Activated CD4-positive, alpha-beta T cell treated with anti-CD3 and anti-CD28 coated beads for 4 hours (primary cell): ENCODE measurements at places on chromosomes 1 and 21.

GRCh38 chr1:87017998-87018672, 103.7 kb downstream of the HS2ST1 start:
- no peak for DNase-seq

DNA sequence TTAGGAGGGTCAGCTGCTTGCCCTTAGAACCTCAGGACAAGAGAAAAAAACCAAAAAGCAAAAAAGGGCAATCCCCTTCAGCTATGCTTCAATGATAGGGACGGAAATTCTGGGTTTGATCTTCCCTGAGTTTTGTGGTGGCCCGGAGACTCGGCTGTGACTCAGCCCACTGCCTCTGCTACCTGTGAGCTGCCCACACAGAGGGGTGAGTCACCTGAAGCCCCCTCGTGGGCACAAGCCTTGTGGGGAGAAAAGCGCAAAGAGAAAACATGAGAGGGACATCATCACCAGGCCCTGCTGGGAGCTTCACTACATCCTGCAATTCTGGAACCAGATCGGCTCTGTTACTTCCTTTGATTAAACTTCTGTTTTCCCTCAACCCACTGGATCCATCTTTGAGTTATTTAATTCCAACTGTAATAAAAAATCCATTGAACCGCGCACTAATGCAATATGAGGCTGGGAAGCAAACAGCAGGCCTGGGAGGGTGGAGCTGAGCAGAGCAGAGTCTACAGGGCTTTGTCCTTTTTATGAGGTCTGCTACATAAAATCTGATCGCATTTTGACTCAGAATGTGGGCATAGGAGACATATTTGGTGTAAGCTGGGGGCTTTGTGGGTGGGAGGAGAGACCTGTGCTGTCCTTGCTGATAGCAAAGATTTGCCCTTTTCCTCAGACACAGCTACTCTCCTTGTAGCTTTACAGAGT, 58.7 kb upstream of the STUM start:
- DNase-seq = no peak

- DNase-seq = peak; percentile 18
Measured at GRCh38 chr1:117346206-117346928, 20.9 kb upstream of the MAN1A2 start.

GRCh38 chr1:248625971-248626370, 8.9 kb downstream of the OR2T11 start:
- no peak for DNase-seq
